ENCODE measurements at places on chromosomes 16 and 17.

DNA sequence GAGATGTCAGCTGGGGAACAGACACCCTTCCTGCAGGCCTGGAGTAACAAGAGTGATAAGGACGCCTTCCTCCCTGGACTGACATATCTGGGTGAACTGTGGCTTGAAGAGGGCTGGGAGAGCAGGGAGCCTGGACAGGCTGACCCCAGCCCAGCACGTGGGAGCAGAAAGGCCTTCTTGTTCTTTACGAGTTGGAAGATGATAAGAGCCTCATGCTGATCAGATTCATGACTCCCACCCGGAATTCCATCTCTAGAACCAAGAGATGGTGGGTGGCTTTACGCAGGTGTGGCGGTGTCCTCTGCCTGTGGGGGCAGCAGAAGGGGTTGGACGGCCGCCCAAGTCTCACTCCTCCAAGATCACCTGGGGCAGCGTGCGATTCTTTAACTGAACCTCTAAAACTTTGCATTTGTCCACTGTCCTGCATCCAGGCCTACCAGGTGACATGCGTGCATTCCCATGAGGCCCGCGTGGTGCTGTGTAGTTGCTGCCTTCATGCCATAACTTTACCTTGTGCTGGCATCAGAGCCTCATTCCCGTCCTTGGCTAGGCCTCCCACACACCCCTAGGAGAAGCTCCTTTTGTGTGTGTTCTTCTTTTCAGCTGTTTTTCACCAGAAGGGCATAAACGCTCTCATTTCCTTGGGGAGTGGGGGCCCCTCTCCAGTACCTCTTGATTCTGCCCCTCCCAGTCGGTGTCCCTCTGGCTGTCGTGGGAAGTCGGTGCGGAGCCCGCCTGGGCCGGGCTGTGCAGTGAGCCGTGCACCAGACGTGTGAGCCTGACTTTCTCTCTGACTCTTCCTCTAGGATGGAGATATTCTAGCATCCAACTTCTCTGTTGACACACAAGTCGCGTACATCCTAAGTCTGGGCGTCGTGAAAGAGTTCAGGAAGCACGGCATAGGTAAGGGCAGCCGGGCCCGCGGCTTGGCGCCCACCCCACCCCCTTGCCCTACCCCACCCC lies 13.3 kb downstream of the C16orf90 start:
- DNase-seq, result no peak

DNA sequence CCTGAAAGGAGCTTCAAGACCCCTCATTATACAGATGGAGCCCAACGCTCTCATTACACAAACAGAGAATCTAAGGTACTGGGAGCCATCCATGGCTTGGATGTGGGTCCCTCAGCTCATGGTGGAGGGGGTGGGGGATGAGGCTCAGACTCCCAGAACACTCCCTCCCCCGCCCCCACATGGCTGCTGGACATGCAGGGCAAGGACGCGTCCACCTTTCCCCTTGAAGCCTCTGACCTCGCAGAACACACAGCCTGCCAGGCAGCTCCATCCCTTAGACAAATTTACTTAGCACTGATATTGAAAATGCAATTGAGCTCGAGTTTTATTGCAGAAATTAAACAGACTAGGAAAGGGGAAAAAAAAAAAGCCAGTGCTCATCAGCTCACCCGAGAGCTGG lies 203.9 kb downstream of the ZNF423 start:
- no peak for DNase-seq

DNA sequence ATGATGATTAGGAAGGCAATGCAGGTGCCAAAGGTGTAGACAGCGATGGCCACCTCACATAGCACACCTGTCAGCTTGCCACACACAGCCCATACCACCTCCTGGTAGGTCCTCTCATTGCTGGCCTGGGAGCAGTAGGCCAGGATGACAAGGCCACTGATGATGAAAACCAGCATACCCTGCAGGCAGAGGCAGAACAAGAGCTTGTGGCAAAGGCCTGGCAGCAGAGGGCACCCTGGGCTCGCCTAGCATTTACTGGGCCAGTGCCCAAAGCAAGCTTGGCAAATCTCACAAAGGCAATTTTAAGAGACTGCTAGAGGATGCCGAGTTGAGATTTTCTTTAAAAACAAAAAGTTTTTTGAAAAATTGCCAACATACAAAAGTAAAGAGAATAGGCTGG lies 5.9 kb downstream of the SLC38A7 start:
- DNase-seq, result no peak

- DNase-seq, result no peak
Measured at GRCh38 chr16:23785842-23786241, 31.0 kb downstream of the CHP2 start.

GRCh38 chr17:3381957-3382356 lies 4.2 kb downstream of the OR3A2 start:
- no peak for DNase-seq

DNA sequence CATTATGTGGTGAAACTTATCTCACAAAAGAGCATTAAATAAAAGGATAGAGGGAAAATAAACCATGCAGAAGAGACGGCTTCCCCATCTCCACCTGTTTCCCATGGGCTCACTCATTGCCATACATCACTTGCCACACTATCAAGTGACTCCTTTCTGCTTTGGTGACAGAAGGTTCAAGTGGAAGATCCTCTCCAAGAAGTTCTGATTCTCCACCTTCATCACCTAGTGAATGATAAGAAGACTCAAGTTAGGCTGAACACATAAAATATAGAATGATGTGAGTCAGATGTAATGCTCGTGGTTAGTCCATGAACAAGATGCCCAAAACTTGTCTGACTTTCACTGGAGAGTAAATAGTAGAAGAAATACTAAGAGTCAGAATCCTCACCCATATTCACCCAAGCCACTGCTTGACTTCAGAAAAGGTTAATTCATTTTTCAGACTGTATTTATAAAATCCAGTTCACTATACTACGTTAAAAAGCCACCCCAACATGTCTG lies 100.1 kb upstream of the TOB1 start:
- no peak for DNase-seq

- no peak for DNase-seq
Measured at GRCh38 chr17:39217734-39218369, 7.9 kb downstream of the STAC2 start.

- DNase-seq, result no peak
Measured at GRCh38 chr17:9242983-9243382, 221.7 kb downstream of the NTN1 start.

DNA sequence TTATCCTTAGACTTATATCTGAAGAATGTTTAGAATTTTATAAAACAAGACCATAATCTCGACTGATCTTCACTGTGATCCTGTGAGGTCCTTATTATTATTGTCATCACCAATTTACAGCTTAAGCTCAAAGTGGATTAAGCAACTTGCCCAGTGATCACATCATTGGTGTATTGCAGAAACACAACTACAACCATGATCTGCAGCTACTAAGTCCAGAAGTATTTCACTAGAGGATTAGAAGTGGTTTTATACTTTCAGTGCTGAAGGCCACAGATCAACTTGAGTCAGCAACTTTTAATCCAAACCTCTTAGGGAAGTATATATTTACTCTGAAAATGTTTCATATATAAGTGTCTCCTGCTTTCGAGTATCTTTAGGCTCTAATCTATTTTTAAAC lies 624.3 kb upstream of the SOX9 start:
- DNase-seq, result no peak

DNA sequence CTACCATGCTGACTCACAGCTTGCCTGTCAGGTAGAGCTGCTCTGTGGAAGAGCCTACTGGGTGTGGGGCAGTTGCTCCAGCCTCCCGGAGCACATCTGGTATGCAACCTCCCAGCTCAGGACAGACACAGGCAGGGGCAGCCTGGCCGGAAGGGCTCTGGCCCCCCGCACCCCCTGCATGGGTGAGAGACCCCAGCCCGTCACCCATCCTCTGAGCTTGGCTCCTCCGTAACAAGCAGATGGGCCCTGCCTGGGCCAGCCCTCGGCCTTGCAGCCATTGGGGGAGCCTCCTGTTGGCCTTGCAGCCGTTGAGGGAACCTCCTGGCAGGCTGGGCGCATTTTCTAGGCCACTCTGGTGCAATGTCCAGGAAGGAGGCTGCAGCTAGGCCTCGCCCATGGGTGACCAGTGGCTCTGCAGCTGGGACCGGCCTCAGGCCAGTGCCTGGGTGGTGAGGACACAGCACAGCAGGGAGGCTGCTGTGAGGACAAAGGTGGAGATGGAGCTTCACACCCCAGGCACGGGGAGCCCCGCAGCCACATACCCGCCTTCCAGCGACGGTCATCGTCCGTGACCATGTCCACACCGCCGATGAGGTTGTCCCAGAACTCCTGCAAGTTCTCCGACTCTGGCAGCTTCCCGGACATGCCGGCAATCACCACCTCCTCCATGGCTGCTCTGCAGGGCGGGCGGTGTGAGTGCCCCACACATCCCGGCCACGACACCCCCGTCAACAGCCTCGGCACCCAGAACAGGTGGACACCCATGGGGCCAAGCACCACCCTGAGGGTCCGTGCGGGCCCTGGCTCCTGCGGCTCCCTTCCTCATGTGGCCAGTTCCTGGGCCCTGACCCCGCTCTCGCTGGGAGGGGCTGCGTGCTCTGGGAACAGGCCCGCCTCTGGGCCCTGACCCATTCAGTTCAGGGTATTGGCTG lies 2.0 kb downstream of the FASN start:
- no peak for DNase-seq

- DNase-seq, result no peak
Measured at GRCh38 chr16:88886420-88886844, 20.0 kb upstream of the PABPN1L start.

GRCh38 chr17:38325221-38325851 lies 18.4 kb downstream of the GPR179 start:
- DNase-seq, result no peak

- no peak for DNase-seq
Measured at GRCh38 chr16:1832838-1833454, 5.9 kb downstream of the FAHD1 start.

DNA sequence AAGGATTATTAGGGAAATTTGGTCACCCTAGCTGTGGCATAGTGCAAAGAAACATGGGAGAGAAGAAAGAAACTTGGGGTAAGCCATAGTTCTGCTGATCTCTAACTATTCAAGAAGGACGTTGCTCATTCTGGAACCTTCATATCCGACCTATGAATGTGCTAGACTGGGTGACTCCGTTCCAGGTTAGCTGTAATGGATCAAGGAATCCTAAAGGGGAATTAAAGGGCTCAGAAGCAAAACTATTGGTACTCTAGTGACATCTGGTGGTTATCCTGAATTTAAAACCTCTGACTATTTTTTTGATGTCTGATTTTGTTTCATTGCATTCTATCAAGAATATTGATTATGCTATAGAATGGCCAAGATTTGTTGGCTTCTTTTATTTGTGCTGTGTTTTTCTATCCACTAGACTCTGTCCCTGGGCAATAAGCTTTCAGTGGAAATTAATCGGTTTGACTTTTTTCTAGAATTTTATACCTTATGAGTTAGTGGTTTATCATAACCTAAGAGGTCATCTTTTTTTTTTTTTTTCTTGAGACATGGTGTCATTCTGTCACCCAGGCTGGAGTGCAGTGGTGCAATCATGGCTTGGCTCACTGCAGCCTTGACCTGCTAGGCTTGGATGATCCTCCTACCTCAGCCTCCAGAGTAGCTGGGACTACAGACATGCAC lies 19.5 kb downstream of the PCTP start:
- no peak for DNase-seq

DNA sequence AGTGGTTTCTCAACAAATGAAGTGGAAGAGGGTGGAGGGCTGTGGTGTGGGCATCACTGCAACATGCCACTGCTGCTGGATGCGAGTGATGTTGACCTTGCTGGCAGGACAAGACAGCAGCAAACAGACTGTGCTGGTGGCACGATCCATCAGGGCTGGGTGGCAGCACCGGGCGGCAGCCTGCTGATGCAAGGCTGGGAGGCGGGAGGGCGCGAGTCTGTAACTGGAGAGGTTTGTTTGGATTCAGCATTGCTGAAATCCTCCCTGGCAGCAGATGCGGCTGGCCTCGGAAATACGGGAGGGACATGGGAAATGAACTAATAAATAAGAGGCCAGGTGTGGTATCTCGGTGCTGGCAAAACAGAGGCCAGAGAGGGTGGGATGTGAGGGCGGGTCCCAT lies 224.2 kb downstream of the ENGASE start:
- DNase-seq, result no peak

DNA sequence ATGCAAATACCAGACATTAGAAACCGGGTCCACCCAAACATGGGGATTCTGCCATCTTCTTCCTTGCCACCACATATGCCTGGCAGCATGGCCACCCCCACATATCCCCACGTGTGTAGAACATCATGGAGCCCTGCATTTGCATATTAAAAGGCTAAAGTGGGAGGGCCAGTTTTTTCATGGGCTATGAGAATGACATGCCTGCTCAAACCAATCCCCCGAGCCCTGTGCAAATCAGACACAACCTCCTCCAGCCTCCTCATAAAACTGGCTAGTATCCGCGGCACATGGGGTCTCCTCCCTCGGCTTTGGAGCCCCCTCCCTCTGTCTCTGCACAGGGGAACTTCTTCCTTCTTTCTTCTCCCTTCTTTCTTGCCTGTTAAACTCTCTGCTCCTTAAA lies 174.9 kb upstream of the WSCD1 start:
- no peak for DNase-seq

DNA sequence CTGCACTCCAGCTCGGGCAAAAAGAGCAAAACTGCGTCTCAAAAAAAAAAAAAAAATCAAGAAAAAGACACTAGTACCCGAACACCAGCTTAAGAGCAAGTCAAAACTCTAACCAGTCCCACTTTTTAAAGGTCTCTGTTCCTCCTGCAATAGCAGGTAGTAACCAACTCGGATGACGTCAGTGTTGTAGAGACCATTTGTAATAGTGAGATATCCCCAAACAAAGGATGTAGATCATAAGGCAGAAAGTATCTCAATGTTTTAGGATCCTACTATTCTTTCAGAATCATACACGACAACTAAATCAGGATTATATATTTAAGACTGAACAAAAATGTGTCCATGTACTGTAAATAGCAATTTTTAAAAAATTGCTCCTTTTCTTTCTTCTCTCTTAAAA lies 2.4 kb downstream of the JPT1 start:
- no peak for DNase-seq

DNA sequence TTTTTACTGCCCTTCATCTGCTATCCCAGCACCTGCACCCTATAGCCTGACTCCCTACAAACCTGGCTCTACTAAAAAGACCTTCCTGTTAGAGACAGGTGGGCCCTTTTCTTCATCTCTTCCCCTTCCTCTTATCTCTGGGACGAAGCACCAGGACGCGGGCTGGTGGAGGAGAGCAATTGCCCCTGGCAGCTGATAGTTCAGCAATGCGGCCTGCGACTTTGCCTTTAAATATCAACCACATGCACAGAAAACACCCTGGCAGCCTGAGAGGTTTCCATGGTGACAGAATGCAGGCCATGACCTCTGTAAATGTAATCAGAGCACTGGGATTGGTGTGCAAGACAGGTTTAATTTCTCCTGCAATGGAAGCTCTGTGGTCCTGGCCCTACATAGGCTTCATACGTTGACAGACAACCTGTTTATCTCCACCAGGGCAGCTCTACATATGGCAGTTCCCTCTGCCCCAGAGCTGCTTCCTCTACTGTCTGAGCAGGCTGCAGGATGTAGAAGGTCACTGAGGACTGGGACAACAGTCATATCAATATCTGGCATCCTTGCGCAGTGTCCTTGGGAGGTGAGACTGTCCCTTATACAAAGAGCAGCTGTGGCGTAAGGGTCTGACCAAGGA lies 10.0 kb upstream of the SKAP1 start:
- DNase-seq, result no peak

All from stimulated activated CD8-positive, alpha-beta memory T cell treated with anti-CD3 and anti-CD28 coated beads, Interleukin-2, amount 100 ng/mL, for 1 hour (primary cell).